ENCODE measurements at places on chromosomes 5 and 9. TPM values are rescaled to one million over a fixed set of nuclear protein-coding genes. Genes with fewer than 3 reads are reported as not detected.
A peak's percentile ranks its signal among the peaks of the same experiment; 100 is the strongest.

DNA sequence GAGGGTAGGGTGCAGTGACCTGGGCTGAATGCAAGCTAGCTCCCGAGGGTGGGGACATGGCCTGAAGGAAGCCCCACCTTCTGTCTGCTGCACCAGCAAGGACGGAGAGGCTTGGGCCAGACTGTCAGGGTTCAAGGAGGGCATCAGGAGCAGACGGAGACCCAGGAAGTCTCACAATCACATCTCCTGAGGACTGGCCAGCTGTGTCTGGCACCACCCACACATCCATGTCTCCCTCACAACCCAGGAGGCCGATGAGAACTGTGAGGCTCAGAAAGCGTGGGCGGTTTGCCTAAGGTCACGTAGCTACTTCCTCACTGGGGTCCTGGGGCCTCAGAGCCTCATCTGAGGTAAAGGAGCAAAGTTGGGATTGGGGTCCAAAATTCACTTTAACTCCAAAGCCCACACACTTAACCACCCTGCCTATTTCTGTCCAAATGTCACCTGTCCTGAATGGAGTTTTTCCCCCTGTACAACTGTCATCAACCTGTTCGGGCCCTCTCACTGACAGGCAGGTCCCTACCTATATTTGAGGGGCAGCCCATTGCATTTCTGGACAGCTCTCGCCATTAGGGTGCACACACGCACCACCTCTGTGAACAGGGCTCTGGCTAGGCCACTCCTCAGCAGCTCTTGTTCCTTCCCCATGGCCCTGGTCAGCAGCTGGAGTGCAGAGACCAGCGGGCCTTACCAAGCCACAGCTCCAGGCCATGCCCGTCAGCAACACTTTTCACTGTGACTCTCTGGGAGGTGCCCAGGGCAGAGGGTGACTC, 3.4 kb downstream of the IL13 start:
- no peak for DNase-seq

- DNase-seq: no peak
Measured at GRCh38 chr9:112820881-112821280, 69.8 kb downstream of the SLC46A2 start.

DNA sequence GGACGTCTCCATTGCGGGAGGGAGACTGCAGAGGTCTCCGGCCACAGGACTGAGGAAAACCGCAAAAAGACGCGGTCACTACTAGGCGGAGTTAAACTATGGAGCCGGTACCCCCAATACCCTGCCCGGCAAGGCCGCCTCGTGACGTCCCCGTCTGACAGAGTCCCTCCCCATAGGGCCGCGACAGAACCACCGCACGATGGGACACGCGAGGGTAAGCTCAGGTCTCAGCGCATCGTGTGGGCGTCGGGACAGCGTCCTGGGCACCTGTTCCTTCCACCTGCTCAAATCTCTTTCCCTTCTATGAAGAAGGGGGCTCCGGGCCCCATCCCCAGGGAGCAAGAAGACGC, 35.2 kb upstream of the GLDC start:
- DNase-seq: no peak

GRCh38 chr9:89596937-89597555, 7.8 kb upstream of the GADD45G start:
- DNase-seq: no peak

DNA sequence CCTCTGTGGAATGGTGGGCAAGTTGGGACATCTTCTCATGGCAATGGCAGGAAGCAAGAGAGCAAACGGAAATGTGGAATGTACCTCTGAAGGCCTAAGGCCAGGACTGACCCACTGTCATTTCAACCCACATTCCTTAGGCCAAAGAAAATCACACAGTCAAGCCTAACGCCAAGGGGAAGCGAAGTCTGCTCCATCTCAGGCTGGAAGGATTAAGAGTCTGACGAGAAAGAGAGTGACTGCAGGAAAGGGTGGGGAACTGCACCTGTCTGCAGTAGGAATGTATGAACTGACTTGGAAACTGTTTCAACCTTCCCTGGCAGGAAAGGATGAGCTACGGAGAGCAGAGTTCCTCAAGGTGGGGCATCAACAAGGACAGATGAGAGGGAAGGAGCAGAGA, 90.2 kb upstream of the TAS2R1 start:
- no peak for DNase-seq

- DNase-seq: no peak
Measured at GRCh38 chr5:9363026-9363425, 182.8 kb downstream of the SEMA5A start.

GRCh38 chr5:116068028-116068632, 16.7 kb upstream of the COMMD10 start:
- no peak for DNase-seq

- no peak for DNase-seq
Measured at GRCh38 chr5:65327582-65327981, 154.1 kb downstream of the ADAMTS6 start.

GRCh38 chr9:129335464-129336129, 157.5 kb upstream of the IER5L start:
- DNase-seq: no peak

GRCh38 chr9:21875893-21876292, 73.5 kb downstream of the MTAP start:
- no peak for DNase-seq

GRCh38 chr9:107227774-107228173, 55.3 kb upstream of the RAD23B start:
- DNase-seq: no peak

DNA sequence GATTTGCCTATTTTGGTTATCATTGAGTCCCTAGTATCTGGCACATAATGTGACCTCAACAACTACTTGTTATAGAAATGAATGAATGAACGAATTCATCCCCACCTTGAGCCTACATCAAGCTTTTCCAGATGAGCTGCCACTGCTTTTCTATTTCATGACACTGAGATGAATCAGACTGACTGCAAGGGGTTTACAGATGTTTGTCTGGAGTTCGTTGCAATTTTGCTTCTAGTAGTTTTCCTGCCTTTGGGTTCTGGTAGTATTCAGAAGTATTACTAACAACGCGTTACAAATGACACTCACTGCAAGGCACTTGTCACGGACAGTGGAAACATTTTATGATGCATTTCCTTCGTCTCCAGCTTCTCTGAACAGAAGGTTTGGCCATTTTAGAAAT, 222.3 kb downstream of the CD180 start:
- no peak for DNase-seq

- no peak for DNase-seq
Measured at GRCh38 chr5:81391-82021, 10.5 kb upstream of the PLEKHG4B start.

DNA sequence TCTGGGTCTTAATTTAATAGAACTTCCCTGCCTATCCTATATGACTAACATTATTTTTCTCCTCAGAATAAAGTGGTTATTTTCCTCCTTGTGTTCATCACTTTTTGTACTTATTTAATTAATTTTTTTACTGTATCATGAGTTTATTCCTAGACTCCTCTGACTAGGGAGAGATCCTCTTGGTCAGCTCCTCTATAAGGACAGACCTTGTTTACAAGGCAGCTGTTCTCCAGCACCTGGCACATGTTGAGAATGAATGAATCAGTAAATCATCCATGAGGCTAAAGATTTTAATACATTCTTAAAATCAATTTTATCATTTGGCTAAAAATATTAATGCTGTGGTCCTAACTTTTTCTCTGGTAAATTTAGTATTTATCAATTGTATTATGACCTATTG, 139.8 kb downstream of the NUDT12 start:
- no peak for DNase-seq

DNA sequence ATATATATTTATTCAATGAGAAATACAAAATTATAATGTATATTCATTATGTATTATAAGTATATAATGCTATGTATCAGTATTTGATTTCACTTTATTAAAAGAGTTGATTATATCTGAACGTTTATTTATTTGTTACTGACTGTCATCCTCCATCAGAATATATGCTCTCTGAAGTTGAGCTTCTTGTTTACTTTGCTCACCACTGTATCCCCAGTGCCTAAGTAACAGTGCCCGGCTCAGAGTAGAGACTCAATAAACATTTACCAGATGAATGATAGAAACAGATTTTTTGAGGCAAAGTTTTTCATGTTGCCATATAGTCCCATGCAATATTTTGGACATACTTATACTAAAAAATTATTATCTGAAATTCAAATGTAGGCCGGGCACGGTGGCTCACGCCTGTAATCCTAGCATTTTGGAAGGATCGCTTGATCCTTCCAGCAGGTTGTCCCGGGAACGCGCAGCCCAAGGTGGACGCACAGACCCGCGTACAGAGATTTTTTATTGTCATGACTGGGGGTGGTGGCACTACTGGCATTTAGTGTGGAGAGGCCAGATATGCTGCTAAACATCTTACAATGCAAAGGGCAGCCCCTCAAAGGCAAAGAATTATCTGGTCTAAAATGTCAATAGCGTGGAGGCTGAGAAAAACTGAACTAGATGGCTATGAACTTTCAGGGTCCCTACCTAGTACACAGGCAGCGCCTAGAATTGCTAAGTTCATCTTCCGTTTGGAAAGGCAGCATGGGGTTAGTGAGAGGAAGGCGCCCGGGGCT, 761 bp upstream of the DNAJC25 start:
- DNase-seq: no peak

GRCh38 chr9:129584136-129584535, 36.8 kb downstream of the C9orf50 start:
- DNase-seq: no peak

DNA sequence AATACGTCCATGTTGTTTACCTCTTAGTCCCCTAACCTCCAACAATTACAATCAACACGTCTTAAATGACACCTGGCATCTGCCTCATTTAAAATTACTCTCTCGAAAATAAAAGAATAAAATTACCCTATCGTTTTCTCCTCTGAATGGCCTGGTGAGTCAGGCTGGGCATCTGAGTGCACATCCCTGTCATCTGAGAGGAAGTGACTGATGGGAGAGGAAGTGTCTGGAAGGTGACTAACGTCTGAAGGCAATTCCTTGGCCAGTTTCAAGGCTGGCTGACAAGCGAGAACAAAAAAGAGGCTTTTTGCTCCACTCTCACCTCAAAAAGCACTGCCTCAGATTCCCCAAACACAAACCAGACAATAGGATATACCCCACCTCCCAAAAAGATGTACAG, 57.7 kb downstream of the MAPKAP1 start:
- DNase-seq: no peak

DNA sequence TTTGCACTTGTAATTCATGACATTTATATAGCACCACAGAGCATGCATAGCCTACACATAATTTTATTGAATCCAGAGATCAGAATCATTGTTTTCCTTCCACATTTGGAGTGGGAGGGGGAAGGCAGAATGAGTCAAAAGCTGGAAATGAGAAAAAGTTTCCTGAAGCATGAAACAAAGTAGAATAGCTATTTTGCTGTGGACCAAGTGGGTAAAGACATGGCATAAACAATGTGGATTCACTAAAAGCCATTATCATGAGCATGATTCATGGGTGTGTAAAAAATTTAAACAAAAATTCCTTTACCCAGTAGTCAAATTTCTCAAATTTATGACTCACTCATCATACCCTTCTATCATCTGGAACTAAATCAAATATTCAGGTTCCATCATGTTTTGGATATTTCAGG, 97.9 kb downstream of the YIPF5 start:
- no peak for DNase-seq

GRCh38 chr9:105330755-105331154, 86.3 kb downstream of the SLC44A1 start:
- DNase-seq: no peak

GRCh38 chr5:144177548-144177947, 6.9 kb downstream of the KCTD16 start:
- no peak for DNase-seq

DNA sequence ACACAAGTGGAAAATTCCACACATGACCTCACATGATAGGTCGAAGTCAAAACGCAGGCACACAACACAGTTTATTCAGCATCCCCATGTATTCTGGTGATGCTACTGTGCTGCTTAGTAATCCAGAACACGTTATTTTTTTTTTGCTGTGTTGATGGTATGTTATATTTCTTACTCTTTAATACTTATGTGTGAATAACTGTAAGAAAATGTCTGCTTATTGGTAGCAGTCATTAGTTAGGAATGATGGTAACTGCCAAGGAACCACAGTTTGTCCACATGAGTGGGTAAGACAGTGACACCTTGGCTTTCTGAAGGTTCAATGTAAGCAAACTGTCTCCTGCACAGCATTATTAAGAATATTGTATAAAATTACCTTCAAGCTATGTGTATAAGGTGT, 107.7 kb upstream of the DAPK1 start:
- no peak for DNase-seq

GRCh38 chr9:3526997-3527940, 1.5 kb upstream of the RFX3 start:
- DNase-seq: peak; percentile 23

DNA sequence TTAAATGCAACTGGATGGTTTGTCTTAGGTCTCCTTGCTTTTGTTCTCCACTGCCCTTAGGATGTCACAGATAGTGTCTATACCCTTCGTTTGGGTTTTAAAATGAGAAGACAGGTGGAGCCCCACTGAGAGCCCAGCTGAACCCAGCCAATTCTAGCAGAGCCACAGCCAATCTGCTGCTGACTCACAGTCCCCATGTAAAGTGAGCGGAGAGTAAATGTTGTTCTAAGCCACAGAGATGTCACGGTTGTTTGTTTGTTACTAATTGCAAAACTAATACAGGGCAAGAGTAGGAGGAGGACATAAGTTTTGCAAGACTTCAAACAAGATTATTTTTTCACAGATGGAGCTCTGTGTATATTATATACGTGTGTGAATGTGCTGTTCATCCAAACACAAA, 50.5 kb upstream of the AGXT2 start:
- no peak for DNase-seq

DNA sequence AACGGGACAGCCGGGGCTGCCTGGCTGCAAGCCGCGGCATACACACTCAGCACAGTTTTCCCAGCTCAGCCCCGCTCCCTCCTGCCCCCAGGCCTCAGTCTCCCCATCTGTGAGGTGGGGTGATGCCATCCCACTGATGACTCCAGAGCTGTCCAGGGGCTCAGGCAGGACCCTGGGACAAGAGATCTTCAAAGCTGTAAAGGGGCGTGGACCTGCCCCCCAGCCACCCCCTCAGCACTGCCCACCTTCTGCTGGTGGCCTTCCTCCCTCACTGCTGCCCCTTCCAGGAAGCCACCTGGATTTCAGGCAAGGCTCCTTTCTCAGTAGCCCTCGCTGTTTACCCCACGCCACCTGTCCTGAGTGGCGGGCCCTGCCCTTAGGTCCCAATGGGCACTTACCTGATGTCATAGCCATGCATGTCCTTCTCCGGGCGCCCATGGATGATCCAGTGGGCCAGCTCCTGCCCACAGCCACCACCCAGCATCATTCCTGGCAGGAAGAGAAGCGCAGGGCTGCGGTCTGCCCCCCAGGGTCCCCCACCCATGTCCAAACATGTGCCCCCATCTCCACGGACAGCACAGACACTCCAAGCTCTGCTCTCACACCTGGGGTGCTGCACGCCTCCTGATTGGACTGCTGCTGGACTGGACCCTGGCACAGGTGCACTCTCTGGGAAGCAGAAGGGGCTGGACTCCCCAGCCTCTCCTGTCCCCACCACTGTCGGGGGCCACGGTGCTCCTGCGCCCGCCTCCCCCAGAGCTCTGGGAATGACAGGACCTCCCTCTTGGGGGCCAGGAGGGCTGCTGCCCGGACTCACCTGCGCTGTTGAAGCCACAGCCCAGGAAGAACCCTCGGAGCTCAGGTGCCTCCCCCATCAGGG, 25.7 kb downstream of the SARDH start:
- DNase-seq: no peak

Gene CARTPT
- not detected for total RNA-seq

Gene SPATA31A1
- total RNA-seq: not detected

Gene MATR3
- total RNA-seq: 155 TPM

Gene IL5
- total RNA-seq: not detected

Gene TOR2A
- total RNA-seq: 13.3 TPM

Gene SECISBP2
- 57.2 TPM for total RNA-seq

Gene PAEP
- total RNA-seq: not detected

Gene SLC4A9
- 0.74 TPM for total RNA-seq

Gene ENTPD8
- total RNA-seq: not detected

Gene GFI1B
- total RNA-seq: not detected

Gene CCNJL
- total RNA-seq: 0.24 TPM

Gene CCNI2
- not detected for total RNA-seq

Data from omental fat pad (tissue), 4 donors.